ENCODE measurements at places on chromosomes 6 and 20. TPM values are rescaled to one million over a fixed set of nuclear protein-coding genes. Genes with fewer than 3 reads are reported as not detected.

GRCh38 chr6:14857001-14857400 is 388.9 kb upstream of the JARID2 start:
- DNase-seq = no peak

- DNase-seq = no peak
Measured at GRCh38 chr20:46985671-46986070, 91.0 kb downstream of the EYA2 start.

GRCh38 chr6:94401311-94401710 is 982.0 kb upstream of the EPHA7 start:
- DNase-seq = no peak

DNA sequence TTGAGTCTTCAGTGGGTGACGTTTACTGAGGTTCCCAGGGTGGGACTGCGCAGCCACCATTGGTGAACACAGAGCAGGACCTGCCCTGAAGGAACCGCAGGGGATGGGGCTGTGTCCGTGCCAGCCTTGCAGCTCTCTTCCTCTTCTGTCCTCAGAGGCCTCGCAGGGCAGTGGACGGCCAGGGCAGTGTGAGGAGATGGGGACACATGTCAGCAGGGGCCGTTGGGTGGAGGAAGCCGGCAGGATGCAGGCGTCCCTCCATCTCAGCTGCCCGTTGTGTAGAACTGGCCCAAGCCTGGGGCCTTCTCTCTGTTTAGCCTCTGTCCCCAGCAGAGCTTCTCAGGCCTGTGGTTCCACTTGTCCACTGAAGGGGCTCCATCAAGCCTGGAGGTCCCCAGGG is 53.6 kb upstream of the SMOC2 start:
- no peak for DNase-seq

GRCh38 chr6:2190661-2191389 is 54.6 kb downstream of the GMDS start:
- DNase-seq = no peak

DNA sequence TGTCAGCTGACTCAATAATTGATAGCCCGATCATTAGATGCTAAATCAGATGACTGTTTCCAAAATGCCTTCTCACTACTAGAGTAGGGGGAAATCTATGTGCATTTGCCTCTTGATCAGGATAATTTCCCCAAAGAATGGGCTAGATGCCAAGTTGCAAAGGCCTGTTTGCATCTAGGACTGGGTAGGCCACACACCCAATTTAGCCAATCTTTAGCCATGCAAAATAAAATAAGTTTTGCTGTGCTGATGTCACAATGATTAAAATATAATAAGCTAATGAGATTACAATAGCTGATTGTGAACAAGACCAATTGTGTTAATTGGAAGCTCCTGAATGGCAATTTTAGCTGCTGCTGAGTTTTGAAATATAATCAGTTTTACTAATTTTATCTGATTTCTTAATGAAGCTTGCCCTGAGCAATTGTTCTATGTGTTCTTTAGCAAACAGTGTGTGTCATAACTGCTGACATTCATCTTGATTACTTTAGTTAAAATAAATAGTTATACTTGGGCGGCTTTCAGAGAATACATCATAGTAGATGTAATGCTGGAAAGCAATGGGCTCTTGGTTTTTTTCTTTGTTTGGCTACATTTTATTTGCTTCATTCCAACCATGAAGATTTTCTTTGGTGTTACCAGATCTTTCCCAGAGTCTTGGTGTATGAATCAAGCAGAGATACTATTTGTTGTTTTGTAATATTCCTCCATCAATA is 973.2 kb upstream of the SLC35B3 start:
- no peak for DNase-seq

DNA sequence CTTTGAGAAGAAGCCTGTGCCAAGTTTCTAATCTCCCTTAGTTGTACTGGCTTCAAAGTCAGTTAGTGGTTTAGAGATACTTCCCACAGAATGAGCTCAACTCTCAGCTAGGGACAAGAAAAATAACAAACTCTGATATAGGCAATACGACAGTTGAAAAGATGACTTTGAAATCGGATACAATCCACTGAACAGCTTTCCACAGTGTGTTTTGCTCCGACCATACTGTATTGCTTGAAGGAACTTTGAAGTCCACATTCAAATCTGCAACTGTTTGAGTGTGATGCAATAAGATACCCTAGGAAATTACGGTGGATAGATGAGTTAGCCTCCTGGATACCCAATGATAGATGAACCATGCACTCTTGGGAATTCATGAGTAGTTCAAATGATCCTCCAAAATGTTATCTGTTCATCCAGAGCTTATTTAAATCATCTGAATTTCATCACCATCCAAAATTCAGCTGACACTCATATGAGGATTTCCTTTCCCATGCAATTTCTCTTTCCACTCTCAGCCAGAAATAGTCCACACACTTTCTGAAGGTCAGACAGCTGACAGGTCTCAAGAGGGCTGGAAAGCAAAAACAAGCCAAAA is 443.8 kb downstream of the HAO1 start:
- no peak for DNase-seq

DNA sequence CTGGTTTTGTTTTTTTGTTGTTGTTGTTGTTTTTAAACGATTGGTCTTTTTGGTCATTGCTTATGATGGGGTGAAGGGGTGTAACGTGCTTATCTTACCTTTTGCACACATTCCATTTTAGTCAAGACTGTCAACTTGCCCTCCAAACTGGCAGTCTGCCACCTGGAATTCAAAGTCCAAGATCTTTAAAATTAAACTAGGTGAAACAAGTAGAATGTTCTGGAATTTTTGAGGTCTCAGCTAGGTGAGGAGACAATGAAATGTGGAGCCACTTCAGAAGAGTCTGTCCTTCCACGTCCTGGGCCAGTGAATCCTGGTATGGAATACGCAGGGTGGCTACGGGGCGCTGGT is 344.6 kb downstream of the ZFAND3 start:
- DNase-seq = no peak

DNA sequence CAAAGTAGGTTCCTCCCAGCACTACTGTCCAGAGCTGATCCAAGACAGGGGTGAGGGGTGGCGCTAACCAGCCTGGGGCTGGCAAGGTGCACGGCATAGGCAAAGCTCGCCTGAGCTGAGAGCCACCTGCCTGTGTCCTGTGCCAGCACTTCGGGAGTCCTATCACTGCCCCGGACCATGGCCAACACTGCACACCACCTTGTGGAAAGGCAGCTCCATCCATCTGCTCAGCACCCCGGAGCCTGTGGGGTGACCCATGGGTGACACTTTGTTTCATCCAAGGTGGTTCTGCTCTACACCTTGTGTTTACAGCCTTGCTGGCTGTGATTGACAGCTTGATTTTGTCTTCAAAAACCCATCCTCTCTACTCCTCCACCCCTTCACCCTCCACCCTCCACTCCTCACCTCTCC is 32.9 kb upstream of the GATA5 start:
- no peak for DNase-seq

DNA sequence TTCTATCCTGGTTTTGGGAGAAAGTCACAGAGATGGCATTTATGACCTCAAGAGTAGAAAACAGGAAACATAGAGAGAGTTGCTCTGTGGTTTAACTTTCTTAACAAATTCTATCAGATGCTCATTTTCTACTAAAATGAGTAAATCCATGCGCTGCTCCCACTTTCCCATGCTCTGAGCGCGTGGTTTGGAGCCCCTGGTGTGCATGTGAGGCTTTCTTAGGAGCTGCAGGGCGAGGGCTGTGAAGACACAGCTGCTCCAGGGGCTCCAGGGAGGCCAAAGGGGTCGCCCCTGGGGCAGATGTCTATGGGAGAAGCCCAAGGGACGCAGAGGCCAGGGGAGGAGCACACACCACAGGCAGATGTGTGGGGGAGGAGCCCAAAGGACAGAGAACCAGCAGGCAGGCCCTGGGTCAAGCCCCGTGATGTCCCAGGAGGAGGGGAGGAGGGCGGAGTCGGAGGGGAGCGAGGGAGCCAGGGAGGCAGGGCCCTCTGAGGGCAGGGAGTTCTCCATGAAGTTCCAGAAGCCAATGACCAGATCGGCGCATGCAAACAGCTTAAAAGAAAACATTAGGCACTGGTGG is 122.9 kb downstream of the IRF4 start:
- no peak for DNase-seq

GRCh38 chr20:31833130-31833930 is 12.1 kb downstream of the FOXS1 start:
- DNase-seq = peak; percentile 40

- DNase-seq = no peak
Measured at GRCh38 chr6:36142971-36143838, 12.9 kb downstream of the MAPK13 start.

GRCh38 chr6:163408352-163408991 is 6.0 kb upstream of the QKI start:
- DNase-seq = no peak

Gene ACOT8
- 46.9 TPM for total RNA-seq

Gene SUMO4
- total RNA-seq = not detected

Gene HUS1B
- total RNA-seq = 0.22 TPM

Gene CAGE1
- 0.49 TPM for total RNA-seq

All from MG63 (cell line).